NCI-H1436 treated with DMSO at 0.1 percent for 48 hours (cell line): ENCODE measurements at places on chromosomes 6 and 20.

- DNase-seq: no peak
Observed at GRCh38 chr6:45112711-45113110, 215.4 kb upstream of the RUNX2 start.

- no peak for DNase-seq
Observed at GRCh38 chr6:44327096-44327495, 13.9 kb upstream of the AARS2 start.

- DNase-seq: no peak
Observed at GRCh38 chr20:18001131-18001921, 32.5 kb downstream of the MGME1 start.

DNA sequence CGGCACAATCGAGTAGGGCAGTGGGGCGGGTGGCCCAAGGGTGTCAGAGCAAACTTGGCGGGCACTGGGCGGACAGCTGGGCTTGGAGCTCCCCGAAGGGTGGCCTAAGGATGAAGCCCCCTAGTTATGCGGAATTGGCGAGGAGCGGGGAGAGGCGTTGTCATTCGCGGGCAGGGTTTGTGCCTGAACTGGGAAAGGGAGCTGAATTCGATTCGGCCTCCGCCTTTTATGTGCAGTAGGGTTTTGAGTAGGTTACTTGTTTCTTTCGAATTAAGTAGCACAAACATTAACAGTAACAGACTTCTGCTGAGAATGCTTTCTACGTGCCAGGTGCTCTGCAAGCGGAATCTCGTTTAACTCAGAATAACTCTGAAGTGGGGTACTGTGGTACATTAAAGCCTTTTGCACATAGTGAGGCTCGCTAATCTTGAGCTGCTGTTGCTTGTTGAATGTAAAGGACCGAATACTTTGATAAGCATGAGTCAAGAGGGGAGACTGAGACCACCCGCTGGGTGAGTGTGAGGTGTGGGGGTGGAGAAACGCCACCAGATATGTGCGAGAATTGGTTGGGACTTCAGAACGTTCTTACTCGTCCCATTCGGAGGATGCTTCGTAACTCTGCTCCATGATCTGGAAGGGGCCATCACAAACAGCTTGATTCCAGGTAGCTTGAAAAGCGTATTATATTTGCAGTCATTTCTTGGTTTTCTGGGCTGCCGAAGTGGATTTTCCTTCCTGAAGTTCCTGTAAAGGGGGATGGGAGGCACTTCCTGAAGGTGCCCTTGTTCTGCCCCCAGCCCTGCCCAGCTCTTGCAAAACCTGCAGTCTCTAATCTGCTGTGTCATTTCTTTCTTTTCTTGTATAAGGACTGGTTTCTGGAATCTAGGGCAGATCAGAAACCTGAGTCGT, 833 bp downstream of the RAB5IF start:
- no peak for DNase-seq

- DNase-seq: no peak
Observed at GRCh38 chr6:170388113-170388512, 81.6 kb downstream of the FAM120B start.

- DNase-seq: no peak
Observed at GRCh38 chr6:85556992-85557668, 36.5 kb downstream of the SNX14 start.

DNA sequence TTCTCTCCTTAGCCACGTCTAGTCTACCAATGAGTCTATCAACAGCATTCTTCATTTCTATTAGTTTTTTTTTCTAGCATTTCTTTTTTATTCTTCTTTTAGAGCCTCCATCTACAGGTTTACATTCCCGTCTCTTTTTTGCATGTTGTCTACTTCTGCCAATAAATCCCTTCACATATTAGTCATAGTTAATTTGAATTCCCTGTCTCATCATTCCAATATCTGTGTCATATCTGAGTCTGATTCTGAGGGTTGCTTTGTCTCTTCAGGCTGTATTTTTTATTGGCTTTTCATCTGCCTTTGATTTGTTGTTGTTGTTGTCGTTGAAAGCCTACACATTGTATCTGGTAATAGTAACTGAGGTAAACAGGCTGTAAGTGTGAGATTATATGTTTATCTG, 104.6 kb downstream of the HMGCLL1 start:
- DNase-seq: no peak

DNA sequence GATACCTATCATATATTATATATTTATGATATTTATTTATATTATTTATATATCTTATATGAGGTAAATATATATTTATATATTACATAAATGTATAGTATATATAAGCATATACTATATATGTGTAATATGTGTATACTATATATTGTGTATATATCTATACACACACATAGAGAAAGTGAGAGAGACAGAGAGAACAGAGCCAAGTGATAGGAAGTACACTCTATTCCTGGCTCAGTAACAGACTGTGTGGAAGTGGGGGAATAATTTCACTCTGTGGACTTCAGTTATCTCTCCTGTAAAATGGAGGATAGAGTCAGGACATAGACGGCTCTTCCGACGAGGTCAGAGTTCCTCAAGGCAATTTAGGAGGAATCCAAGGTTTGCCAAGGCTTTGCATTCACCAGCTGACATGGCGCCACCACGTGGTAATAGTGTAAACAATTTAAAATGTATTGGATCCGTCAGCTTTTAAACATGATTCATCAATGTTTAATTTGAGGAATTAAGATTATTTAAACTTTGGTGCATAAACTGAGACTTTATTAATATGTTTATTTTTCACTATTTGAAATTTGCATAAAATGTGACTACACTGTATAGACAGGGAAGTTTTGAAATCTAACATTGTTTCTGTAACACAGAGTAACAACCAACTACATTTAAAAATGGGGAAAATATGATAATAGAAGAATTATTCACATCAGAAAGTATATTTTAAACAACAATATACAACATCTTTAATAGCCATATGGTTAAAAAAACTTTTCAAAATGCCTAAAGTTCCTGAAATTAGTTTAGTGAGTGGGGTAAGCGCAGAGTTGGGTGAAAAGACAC, 75.4 kb upstream of the TMEM244 start:
- DNase-seq: no peak

DNA sequence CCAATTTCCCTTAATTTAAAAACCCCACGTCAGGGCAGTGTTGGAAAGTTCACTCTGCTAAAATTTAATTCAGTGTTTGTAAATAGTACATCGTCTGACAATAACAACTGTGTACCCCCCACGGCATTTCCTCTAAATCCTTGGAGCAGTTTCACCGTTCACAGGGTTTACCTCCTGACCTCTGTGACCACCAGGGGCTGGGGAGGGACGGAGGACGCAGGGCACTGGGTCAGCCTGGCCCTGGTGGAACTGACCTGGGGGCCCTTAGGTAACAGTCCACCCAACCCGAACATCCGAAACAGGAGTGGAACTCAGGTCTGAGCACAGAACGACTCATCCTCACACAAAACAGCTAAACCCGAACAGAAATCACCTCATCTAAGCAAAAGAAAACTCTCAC, 2.1 kb downstream of the ZBTB46 start:
- no peak for DNase-seq

GRCh38 chr6:135665935-135666334, 168.4 kb upstream of the AHI1 start:
- no peak for DNase-seq

DNA sequence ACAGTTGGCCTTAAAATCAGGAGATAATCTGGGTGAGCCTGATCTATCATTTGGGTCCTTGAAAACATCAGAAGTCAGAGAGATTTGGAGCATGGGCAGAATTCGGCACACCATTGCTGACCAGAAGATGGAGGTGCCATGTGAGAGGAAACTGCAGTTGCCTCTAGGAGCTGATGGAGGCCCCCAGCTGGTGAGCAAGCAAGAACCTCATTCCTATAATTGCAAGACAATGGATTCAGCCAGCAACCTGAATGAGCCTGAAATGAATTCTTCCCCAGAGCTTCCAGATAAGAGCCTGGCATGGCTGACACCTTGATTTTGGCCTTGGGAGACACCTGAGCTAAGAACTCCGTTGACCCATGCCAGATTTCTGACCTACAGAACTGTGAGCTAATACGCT, 76.3 kb upstream of the FYN start:
- DNase-seq: no peak

DNA sequence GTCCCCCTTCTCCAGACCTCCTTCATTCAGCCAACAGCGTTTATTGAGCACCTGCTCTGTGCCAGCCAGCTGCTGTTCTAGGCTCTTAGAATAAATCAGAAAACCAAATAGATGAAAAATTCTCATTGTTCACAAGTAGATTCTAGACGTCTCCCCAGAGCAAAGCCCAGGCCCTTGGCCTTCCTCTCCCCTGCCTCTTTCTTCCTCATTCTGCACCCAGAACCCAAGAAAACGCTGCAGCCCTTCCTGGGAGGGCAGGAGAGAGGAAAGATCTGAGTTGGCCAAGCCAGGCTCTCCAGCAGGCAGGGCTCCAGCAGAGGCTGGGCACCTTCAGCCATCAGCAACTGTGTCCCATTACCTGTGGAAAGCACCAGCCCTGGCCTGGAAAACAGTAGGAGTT, 12.0 kb upstream of the BPI start:
- no peak for DNase-seq

- no peak for DNase-seq
Observed at GRCh38 chr6:31576897-31577578, 1.7 kb downstream of the TNF start.

GRCh38 chr6:56961151-56961550, 6.2 kb downstream of the BEND6 start:
- no peak for DNase-seq

GRCh38 chr6:142276256-142276655, 25.6 kb upstream of the ADGRG6 start:
- no peak for DNase-seq
